ENCODE measurements at places on chromosomes 11 and 22.

GRCh38 chr11:30983143-30983542 lies 386.4 kb downstream of the DCDC1 start:
- DNase-seq, result no peak

DNA sequence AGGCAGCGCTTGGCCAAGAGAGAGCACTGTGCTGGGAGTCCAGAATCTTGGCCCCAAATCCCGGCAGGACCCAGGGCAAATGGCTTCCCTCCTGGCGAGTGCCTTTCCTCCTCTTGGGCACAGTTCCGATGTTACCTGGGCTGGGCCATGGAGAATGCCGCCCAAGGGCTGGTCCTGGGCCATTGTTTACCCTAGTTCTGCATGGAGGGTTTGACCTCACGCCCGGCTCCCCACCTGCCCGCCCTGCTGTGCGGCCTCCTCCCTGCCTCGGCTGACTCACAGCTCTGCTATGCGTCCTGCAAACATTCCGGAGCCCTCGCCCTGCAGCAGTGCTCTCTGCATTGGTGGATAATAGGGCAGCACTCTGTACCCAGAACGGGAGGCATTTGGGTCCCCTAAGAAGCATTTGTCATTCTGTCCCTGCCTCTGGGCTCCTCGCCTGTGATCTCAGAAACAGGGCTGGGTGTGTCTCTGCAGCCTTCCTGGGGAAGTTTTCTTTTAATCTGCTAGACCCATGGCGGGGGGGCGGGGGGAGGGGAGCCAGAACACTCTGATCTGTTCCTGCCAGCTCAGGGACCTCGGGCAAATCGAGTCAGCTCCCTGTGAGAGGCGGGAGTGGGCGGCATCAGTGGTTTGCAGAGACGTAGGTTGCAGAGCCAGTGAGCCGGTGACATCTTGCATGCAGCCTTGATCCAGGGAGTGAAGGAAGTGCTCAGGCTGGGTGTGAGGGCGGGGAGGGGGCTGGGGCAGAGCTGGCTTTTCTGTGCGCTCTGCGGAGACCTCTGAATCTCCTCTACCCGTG lies 32.9 kb upstream of the SMIM38 start:
- no peak for DNase-seq

DNA sequence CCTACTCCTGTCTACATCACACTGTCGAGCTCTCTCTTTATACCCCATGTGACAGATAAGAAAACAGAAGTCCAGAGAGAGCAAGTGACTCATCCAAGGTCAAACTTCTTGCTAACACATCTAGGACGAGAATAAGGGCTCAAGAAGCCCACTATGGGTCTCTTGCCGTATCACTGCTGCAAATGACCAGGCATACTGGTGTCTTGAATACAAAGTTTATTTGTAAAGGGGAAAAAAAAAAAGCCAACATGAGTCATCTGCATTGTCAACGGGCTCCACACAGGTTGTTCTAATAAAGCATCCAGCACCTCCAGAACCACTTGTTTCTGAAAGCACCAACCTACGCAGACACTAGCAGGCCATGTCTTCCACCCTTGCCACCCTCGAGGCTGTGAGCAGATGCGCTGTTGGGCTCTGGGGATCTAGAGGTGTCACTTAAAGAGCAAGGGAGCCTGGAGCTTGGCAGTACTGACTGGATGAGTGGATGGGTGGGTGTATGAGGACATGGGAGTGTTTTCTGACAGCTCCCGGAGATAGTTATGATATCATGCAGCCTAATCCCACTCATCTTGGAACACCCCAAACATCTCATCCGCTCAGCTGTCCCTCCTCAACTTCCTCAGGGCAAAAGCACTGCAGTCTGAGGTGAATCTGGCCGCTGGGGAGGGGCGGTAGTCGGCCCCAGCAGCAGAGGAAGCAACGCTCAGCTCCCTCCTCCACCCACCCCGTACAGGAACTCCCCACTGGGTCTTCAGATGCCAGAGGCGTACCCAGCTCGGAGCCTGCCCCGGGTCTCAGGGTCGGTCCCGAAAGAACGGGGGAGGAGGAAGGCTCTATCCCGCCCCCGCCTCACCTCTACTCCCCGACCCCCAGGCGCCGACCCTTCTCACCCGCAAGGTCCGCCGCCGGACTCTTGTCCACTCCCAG lies 1.0 kb downstream of the SMCO4 start:
- no peak for DNase-seq

DNA sequence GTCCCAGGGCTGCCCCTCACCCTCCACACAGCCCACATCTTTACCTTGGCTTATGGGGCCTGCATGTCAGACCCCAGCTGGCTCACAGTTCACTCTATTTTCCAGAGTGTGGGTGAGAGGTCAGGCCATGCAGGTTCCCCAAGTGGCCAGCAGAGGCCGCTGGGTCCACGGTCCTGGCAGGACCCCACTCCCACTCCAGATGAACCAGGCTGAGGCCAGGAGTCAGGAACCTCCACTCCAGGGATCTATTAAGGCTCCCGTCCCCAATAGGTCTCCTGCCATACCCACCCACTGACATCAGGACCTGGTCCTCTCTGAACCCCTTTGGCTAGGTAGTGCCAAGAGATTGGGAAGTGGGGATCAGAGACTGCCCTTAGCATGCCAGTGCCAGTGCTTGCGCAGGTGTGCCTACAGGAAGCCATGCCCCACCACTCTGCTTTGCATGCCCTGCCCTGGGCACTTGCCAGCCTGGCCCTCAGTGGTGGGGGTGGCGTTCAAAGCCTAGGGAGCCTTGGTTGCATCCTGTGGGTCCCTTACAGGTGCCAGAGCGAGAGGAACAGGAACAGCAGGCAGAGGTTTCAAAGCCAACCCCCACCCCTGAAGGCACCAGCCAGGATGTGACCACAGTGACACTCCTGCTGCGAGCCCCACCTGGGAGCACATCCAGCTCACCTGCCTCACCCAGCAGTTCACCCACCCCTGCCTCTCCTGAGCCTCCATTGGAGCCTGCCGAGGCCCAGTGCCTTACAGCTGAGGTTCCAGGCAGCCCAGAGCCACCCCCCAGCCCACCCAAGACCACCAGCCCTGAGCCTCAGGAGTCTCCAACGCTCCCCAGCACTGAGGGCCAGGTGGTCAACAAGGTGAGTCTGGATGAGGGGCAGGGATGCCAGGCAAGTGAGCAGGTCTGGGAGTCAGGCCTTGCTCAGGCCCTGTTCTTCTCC lies 8.3 kb downstream of the SMTN start:
- DNase-seq, result no peak

- no peak for DNase-seq
These were observed 3.9 kb downstream of the OR8D4 start for GRCh38 chr11:123905826-123906225.

DNA sequence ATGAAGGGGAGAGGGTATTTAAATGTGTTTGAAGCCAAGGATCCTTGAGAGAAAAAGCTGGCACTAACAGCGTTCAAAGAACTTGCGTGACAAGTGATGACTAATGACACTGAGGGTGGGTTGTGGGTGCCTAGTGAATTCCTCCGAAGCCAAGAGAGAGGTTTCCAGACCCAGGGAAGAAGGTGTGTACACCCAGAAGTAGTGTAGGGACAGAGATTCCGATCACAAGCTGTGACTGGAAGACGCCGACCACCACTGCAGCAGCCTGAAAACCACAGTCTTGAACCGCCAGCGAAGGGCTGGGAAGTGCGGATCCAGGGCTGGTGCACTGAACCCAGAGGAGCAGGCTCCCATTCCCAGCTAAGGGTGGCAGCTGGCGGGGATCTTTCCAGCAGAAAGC lies 9.5 kb downstream of the PPARA start:
- no peak for DNase-seq

GRCh38 chr11:72425053-72425980 lies 9.0 kb downstream of the CLPB start:
- no peak for DNase-seq

DNA sequence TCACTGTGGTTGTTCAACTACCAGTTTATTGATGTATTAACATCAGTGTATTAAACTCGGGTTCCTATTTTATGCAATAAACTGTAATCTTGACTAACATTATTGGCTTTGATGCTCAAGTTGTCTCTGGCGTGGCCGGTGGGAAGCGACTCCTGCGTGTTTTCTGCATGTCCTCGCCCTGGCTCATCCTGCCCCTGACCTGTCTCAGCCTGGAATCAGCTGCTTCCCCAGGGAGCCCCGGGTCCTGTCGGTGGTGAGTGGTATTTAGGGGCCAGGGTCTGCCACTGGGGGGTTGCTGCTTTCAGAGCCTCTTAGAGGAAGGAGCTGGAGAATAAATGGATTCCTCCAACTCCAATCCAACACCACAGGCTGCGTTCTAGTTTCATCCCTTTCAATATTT lies 22.5 kb downstream of the IFITM10 start:
- DNase-seq, result no peak

GRCh38 chr11:45605051-45605450 lies 60.4 kb downstream of the CHST1 start:
- no peak for DNase-seq

DNA sequence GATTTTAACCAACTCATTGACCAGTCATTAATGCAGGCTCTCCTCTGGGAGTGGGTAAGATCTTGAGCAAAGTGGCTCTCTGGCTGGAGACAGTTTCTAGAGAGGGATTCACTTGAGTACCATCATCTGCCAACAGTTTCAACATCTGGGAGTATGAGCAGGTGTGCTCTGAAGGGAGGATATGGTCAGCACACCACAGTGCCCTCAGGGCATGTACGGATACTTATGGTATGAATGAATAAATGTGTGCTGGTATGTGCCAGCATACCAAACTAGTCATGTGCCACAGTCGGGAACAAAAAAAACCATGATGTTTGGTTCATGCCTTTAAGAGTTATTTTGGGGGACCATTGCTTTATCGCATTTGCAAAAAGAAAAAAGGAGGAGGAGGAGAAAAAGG lies 1197.5 kb upstream of the TENM4 start:
- DNase-seq, result no peak

DNA sequence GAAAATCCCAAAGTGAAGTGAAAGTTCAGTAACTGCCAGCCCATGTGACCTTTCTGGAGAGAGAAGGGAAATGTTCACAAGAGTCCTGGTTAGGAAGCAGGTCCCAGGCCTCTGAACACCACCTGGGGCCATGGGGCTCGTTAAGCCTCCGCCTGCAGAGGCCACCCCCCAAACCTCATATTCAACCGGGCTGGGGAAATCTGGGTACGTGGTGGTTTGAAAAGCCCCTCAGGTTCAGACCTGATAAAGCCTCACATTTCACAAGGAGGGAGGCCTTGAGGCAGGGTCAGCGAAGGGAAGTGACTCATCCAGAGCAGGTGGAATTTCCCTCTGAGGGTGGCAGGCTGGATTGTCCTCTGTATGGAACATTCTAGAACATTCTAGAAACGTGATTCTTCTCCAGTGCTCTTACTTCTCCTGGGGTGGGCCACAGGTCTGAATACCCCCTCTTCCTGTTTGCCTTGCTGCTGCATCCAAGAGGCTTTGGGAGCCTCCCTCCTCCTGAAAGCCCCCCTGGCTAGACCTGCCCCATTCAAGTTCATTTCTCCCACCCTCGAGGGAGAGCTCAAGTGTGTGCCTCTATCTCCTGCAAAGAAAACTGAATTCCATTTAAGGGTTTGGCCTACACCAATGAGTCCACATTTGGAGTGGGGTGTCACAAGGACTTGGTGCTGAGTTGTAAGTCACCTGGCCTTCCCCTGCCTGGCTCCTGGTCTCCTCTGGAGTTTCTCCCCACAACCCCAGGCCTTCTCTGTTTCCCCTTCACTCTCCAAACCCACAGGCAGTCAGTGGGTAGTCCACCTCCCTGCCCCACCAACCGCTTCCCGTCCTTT lies 6.3 kb downstream of the FXYD2 start:
- DNase-seq, result no peak

GRCh38 chr22:39773503-39773902 lies 120.1 kb downstream of the ENTHD1 start:
- no peak for DNase-seq

GRCh38 chr11:135022454-135022853 lies 610.4 kb upstream of the B3GAT1 start:
- DNase-seq, result no peak

DNA sequence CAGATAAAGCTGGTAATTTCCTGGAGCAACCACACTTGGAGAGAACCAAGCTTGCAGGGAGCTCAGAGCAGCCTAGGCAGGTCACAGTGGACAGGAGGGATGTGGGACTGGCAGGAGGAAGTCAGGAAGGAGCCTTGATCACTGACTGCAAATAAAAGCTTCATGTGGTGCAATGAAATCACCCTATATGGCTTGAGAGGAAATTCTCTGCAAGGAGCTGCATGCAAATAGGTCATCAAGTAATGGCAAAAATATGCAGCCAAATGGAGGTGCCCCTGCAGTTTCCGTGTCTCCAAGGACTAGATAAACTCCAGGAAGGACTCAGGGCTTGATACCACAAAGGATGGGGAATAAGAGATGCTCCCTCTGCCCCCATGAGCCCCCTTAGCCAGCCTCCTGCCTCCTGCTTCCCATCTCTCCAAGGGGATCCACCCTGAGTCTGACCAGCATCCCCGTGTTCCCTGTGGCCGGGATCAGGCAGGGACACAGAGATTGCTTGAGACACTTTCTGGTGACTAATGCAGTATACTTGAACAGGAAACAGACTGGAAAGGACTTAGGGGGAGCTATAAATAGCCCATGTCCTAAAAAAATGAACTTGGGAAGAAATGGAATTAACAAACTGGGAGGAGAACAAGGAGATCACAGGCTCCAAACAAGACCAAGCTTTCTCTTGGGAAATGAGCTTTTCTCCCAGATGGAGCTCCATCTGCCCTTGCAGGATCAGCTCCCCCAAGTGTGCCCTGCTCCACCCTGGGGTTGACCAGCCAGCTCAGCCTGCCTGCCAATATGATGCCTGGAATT lies 23.9 kb upstream of the MICAL2 start:
- no peak for DNase-seq

- DNase-seq, result no peak
These were observed 145.7 kb upstream of the B3GAT1 start for GRCh38 chr11:134557571-134558257.

DNA sequence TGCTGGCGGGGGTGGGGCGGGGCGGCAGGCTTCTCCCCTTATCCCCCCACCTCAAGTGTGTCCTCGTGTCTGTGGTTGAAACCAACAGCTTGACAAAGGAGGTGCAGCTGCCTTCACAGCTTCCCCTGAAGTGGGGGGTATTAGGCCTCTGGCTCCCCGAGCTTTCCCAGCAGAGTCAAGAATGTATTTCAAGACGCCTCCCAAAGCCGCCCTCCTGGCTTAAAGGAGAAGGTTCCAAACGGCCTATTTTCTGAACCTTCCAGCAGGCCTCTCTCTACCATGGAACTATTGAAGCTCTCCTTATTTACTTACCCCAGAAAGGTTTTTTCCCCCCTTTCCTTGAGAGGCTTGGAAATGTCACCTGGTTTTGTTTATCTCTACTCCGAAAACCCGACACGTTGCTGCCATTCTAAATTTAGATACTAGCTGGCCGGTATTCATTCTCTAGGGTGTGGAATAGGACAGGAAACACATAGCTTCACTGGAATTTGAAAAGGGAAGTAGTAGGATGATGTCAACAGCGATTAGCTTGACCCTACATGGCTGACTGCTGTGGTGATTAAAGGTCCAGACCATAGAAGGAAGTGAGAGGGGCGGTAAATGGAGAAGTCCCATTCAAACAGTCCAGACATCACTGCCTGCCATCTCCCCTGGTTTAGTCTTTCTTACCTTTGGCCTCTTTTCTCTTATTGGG lies 671 bp upstream of the PICALM start:
- no peak for DNase-seq

- DNase-seq, result peak; percentile 28
These were observed 25.1 kb upstream of the RELT start for GRCh38 chr11:73350908-73351636.
